ENCODE measurements at places on chromosomes 4 and X. TPM values are rescaled to one million over a fixed set of nuclear protein-coding genes. Genes with fewer than 3 reads are reported as not detected.

- H3K27me3 ChIP-seq, result no peaks in the 10 kb centered on the region
Observed at GRCh38 chr4:10240691-10241090, 124.1 kb upstream of the WDR1 start.

DNA sequence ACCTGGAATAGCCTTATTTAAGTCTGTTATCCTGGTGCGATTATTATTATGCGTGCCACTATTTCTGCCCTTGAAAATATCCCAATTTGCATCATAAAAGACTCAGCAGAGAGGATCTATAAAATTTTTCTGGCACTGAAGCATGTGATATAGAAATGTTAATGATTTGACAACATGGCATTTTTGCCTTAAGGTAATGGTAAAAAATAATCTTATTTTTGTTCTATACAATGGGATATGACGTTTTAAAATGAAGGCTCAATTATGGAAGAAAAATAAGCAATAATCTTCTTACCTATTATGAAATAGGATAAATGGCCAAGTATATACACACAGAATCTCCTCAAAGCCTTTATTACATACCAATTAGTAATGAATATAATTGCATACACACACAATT, 113.5 kb downstream of the PDGFC start:
- no peaks in the 10 kb centered on the region for H3K4me1 ChIP-seq
- no peaks in the 10 kb centered on the region for H3K27me3 ChIP-seq
- H3K4me3 ChIP-seq, result no peak overlapping the region
- no peak overlapping the region for H3K27ac ChIP-seq
- no peaks in the 10 kb centered on the region for H3K36me3 ChIP-seq

GRCh38 chr4:103774326-103774825, 54.6 kb upstream of the TACR3 start:
- H3K4me1 ChIP-seq, result no peaks in the 10 kb centered on the region
- no peaks in the 10 kb centered on the region for H3K36me3 ChIP-seq
- no peaks in the 10 kb centered on the region for H3K27me3 ChIP-seq
- DNase-seq, result no peak
- no peak overlapping the region for H3K4me3 ChIP-seq

- no peak overlapping the region for H3K4me3 ChIP-seq
- H3K27me3 ChIP-seq, result no peaks in the 10 kb centered on the region
- H3K27ac ChIP-seq, result no peak overlapping the region
- H3K36me3 ChIP-seq, result peaks cover 10% of the 10 kb centered on the region
- no peaks in the 10 kb centered on the region for H3K4me1 ChIP-seq
- DNase-seq, result no peak
Observed at GRCh38 chr4:98374643-98375042, 113.5 kb downstream of the RAP1GDS1 start.

- H3K4me3 ChIP-seq, result no peak overlapping the region
- H3K27me3 ChIP-seq, result no peaks in the 10 kb centered on the region
- no peaks in the 10 kb centered on the region for H3K36me3 ChIP-seq
Observed at GRCh38 chr4:47167081-47168035, 136.0 kb downstream of the GABRB1 start.

GRCh38 chr4:55530691-55531090, 16.0 kb downstream of the CLOCK start:
- no peaks in the 10 kb centered on the region for H3K36me3 ChIP-seq
- DNase-seq, result no peak
- H3K4me3 ChIP-seq, result no peak overlapping the region
- H3K4me1 ChIP-seq, result no peaks in the 10 kb centered on the region
- no peak overlapping the region for H3K27ac ChIP-seq
- H3K27me3 ChIP-seq, result no peaks in the 10 kb centered on the region

DNA sequence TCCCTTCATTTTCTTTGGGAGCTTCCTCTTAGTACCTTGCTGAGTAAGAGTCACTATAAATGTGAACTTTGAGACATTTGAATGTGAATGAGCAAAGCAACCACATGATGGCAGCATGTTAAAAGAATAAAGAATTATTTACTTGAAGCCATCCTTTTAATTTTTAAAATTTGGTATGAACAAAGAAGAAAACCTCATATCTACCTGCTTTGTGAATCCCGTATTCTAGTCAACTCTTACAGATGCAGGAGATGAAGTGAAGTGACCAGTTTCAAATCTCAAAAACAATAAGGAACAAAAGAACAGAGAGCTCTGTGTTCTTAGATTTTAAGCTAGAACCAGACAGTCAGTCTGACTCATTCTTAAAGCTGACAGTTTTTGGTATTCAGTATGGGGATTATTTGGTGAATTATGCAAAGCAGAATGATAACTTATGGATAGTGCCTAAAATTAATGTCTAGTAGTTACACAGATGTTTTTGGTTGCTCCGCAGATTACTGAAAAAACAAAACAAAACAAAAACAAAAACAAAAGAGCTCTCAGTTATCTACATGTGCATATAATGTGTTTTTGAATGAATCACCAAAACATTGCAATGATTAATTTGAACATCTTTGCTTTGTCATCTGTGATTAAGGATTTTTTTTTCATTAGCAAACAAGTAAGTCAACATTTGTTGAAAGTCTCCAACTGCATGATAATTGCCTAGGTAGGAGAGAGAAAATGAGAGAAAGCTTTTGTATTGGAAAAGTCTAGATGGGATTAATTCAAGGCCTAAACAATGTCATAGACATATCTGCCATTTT, 48.2 kb upstream of the H2AZ1 start:
- no peaks in the 10 kb centered on the region for H3K27me3 ChIP-seq
- H3K4me3 ChIP-seq, result no peak overlapping the region
- DNase-seq, result no peak
- no peaks in the 10 kb centered on the region for H3K4me1 ChIP-seq
- H3K27ac ChIP-seq, result no peak overlapping the region

- no peak overlapping the region for H3K4me3 ChIP-seq
Observed at GRCh38 chr4:129231945-129232588, 136.1 kb downstream of the C4orf33 start.

DNA sequence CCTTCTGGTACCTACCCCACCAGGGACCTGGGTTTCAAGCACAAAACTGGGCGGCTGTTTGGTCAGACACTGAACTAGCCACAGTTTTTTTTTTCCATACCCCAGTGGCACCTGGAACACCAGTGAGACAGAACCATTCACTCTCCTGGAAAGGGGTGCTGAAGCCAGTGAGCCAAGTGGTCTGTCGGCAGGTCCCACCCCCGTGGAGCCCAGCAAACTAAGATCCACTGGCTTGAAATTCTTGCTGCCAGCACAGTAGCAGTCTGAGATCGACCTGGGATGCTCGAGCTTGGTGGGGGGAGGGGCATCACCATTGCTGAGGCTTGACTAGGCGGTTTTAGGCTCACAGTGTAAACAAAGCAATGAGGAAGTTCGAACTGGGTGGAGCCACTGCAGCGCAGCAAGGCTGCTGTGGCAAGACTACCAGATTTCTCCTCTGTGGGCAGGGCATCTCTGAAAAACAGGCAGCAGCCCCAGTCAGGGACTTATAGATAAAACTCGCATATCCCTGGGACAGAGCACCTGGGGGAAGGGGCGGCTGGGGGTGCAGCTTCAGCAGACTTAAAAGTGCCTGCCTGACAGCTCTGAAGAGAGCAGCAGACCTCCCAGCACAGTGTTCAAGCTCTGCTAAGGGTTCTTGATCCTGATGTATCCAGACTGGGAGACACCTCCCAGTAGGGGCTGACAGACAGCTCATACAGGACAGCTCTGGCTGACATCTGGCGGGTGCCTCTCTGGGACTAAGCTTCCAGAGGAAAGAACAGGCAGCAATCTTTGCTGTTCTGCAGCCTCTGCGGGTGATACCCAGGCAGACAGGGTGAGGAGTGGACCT, 223.0 kb downstream of the COX18 start:
- H3K27me3 ChIP-seq, result no peaks in the 10 kb centered on the region
- no peak overlapping the region for H3K27ac ChIP-seq
- DNase-seq, result no peak
- H3K36me3 ChIP-seq, result no peaks in the 10 kb centered on the region

Gene MAGEA4
- not detected for total RNA-seq

Gene GAGE13
- not detected for total RNA-seq

Gene ERAS
- total RNA-seq, result not detected

Gene DLG3
- total RNA-seq, result 12.8 TPM

Gene SOD3
- 26.3 TPM for total RNA-seq

Gene LONRF3
- 1.8 TPM for total RNA-seq

Data from suprapubic skin (tissue), 4 donors.